ENCODE measurements at places on chromosomes 1 and 21.

- peak; percentile 25 for DNase-seq
Observed at GRCh38 chr1:41296506-41296905, 54.4 kb upstream of the SCMH1 start.

DNA sequence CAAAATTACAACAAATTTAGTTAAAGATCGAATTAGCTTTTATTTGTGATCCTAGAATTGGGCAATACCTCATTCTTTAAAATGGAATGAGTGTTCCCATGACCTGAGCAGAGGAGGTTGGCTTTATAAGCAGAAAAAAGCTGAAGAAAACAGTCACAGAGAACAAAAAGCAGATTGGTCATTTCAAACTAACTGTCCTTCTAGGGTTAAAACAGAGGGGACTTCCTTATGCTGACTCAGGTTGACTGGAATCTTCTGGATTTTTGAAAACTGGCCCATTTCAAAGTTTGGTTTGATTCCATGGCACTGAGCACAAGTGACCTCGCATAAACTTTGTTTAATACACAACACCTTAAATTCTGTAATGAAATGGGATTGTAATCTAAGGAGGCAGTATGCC lies 17.6 kb downstream of the NFASC start:
- no peak for DNase-seq

- no peak for DNase-seq
Observed at GRCh38 chr1:90143591-90143990, 148.7 kb downstream of the ZNF326 start.

- no peak for DNase-seq
Observed at GRCh38 chr1:101697072-101697471, 299.7 kb downstream of the OLFM3 start.

DNA sequence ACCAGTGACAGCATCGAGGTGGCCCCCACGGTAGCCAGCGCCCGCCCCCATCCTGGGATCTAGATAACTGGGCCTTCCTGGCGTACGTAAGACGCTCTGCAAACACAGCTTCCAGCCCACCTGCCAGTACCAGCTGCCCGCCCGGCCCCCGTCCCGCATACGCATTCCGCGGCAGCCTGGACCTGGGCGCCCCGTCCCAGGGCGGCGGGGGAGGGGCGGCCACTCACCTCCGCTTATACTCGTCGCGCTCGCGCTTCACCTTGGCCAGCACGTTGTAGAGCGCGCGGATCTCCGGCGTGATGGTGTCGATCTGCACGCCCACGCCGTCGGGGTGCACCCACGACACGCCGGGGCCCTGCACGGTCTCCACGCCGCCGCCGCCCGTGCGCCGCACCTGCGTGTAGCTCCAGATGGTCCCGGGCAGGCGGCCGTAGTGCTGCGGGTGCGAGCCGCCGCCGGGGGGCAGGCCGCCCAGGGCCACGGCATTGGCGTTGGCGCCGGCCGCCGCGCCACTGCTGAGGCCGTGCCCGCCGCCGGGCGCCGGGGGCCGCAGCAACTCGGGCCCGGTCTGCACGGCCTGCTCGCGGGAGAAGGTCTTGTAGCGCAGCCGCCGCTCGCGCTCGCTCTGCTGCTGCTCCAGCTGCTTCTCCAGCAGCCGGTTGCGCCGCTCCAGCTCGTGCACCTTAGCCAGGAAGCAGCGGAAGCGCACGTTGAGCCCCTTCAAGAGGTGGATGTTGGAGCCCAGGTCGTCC lies 859 bp downstream of the IFFO2 start:
- DNase-seq = peak; percentile 41

- DNase-seq = no peak
Observed at GRCh38 chr21:41065539-41065938, 102.4 kb upstream of the BACE2 start.

GRCh38 chr1:69534829-69535228 lies 32.9 kb upstream of the LRRC7 start:
- no peak for DNase-seq

- DNase-seq = no peak
Observed at GRCh38 chr1:22201023-22201422, 58.1 kb upstream of the WNT4 start.

GRCh38 chr1:37197411-37197810 lies 163.1 kb upstream of the GRIK3 start:
- no peak for DNase-seq

DNA sequence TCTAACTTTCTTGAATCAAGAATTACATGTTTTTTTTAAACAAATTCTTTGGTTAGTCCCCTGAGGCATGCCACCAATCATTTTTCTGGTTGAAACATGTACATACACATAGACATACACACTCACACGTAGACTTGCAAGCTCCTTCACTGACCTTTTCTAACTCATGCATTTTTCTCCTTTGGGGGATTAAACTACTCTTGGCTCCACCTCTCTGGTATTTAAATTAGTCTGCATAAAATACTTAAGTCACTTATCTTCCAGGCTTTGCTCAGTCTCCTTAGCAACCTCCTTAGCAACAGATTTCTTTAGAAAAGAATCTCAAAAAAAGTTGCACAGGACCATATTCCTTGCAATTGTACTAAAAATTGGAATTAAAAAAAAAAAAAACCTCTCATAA lies 440.9 kb upstream of the LRRC7 start:
- DNase-seq = no peak

GRCh38 chr21:30676737-30677136 lies 34.1 kb downstream of the KRTAP20-3 start:
- DNase-seq = no peak

DNA sequence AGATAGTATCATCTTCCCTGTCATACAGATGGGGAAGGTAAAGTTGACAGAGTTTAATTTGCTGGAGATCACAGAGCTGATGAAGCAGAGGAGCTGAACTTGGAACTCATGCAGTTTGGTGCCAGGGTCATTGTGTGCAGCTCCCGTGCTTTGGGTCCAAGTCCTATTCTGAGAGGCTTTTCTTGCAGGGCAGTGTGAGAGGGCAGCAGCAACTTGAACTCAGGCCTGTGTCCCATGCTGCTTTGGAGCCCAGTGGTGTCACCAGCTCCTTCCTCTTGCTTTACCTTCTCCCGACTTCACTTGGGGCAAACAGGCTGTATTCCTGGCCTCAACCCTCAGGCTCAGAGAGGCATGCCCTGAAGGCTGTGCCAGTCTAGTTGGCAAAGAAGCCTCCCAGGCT lies 24.7 kb downstream of the INAVA start:
- DNase-seq = no peak

DNA sequence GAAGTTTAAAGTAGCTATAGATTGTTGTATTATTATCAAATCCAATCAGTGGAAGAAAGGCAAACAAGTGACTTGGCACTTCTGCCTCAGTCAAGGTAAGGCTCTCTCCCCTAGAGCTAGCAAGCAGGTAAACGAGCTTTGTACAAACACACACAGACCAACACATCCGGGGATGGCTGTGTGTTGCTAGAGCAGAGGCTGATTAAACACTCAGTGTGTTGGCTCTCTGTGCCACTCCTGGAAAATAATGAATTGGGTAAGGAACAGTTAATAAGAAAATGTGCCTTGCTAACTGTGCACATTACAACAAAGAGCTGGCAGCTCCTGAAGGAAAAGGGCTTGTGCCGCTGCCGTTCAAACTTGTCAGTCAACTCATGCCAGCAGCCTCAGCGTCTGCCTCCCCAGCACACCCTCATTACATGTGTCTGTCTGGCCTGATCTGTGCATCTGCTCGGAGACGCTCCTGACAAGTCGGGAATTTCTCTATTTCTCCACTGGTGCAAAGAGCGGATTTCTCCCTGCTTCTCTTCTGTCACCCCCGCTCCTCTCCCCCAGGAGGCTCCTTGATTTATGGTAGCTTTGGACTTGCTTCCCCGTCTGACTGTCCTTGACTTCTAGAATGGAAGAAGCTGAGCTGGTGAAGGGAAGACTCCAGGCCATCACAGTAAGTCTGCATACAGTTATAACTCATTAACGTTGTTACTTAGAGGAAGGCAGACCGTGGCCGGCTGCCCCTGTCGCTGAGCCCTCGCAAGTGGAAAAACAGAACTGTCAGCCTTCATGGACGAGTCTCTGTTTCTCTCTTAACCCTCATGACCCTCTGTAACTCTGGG lies at the start of gene PALMD:
TSS of gene PALMD (plus strand) at position 415 of the 833 bp plus-strand sequence. CDS start at position 620, 205 bp downstream.
- DNase-seq = no peak

DNA sequence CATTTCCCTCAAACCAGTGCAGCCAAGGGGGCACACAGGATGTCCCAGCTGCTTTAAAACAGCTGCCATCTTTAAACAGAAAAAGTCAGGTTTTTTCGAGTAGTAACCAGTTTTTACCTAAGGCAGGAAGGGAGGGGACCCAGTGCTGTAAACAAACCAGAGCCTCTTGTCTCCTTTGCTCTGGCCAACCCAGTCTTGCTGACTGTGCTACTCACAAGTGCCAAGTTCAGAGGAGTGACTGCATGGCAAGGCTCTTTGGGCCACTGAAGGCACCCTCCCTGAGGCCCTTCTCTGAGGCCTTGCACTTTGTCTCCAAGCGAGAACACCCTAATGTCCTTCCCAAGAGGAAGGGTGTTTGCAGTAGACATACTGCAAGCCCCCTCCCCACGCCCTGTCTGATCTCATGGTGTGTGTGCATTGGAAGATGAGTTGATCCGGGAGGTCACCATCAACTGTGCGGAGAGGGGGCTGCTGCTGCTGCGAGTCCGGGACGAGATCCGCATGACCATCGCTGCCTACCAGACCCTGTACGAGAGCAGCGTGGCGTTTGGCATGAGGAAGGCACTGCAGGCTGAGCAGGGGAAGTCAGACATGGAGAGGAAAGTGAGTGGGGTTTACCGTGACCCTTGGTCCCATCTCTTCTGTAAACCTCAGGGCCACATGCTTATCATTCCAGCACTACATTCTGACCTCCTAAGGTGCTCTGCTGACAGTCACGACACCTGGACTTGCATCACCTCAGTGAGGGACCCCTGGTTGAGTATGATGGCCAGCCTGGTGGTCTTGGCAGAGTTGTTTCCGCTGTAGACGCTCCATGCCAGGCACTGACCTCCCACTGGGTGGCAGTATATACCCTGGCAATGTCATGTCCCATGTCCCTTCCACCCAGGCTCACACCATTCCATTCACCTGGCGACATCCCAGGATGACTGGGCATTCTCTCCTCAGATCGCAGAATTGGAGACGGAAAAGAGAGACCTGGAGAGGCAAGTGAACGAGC lies 4.7 kb downstream of the DNALI1 start:
- DNase-seq = no peak

DNA sequence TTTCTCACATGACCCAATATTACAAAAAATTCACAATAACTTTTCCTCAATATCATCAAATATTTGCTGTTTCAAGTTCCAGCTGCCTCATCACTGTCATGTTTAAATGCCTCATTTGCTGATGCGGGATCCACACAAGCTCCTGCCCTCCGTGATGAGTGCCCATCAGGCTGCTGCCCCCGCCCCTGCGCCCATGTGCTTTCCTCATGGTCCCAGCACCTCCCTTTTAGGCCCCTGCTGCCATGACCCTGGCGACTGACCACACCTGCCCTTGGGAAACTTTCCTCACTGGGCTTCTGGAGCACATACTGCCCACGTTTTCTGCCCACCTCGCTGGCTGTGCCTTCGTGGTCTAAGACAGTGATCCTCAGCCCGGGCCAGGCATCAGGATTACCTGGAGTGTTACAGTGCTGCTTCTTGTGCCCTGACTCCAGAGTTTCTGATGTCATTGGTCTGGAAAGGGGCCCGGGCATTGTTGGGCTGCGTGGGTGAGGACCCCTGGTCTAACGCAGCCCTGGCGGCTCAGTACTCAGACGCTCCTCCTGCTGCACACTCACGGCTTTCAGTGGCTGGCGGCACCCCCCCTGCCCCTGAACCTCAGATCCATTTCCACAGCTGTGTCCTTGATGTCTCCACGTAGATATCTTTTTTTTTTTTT lies 20.5 kb downstream of the PLEKHM2 start:
- no peak for DNase-seq

- no peak for DNase-seq
Observed at GRCh38 chr1:160653620-160654016, 6.8 kb upstream of the SLAMF1 start.

DNA sequence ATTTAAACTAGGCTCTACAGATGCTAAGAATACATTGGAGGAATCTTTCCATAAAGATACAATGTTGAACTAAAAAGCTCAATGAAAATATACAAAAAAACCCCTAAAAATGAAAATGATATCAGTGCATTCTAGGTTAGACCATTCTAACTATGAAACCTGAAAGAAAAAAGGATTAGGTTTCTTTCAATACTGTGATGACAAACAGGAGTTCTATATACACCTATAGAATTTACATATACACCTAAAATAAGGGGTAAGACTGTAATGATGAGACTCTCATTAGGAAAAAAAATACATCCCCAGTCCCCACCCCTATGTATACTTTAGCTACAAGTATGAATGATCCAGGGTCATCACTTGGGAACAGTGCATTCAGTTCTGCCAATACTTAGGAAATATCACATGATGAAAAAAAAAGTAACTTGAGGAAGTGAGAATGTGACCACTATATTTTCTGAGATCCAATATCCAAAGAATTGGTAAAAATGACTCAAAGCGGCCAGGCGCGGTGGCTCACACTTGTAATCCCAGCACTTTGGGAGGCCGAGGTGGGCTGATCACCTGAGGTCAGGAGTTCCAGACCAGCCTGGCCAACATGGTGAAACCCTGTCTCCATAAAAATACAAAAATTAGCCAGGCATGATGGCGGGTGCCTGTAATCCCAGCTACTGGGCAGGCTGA lies 26.3 kb downstream of the SELENOF start:
- DNase-seq = peak; percentile 10

DNA sequence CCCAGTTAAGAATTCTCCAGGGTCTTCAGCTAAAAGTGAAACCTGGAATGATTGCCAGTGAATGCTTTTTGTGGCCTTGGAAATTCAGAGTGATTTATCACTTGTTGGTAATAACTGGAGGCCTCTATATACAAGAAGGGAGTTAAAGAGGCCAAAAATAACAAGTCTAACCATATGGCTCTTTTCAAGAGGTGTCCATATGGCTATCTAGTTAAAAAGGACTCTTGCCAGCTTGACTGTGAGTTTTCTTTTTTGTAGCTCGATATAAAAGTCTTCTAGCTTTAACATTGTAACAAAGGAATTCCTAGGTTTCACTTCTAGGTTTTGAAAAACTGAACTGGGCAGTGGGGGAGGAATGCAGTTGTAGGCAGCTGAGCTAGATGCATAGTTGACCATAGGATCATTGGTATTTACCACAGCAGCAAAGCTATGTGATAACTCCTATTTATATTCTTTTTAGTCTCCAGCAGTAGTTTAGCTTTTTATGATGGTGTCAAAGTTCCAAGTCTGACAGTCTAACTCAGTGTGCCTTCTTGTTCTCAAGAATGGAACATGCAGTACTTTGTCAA lies 44.4 kb downstream of the CACHD1 start:
- DNase-seq = peak; percentile 58

- DNase-seq = no peak
Observed at GRCh38 chr1:20359451-20360330, 69.0 kb downstream of the VWA5B1 start.
